GM23248 (cell line): ENCODE measurements at places on chromosomes 16 and 17. TPM values are rescaled to one million over a fixed set of nuclear protein-coding genes. Genes with fewer than 3 reads are reported as not detected.

The ABCC3 gene
- total RNA-seq, result 28.3 and 32.0 TPM in 2 replicates

The ASPHD1 gene
- 6.9 and 18.7 TPM in 2 replicates for total RNA-seq

The RAB26 gene
- not detected in 2 replicates for total RNA-seq

The ADGRG1 gene
- total RNA-seq, result 0.54 and 0.89 TPM in 2 replicates

The LGALS9C gene
- not detected in 2 replicates for total RNA-seq

The WNT3 gene
- total RNA-seq, result 1.5 and 3.0 TPM in 2 replicates

The KLHL10 gene
- 2.3 TPM in 1 of 2 replicates, not detected in the other for total RNA-seq

The SDR42E2 gene
- not detected in 2 replicates for total RNA-seq

The DGKE gene
- total RNA-seq, result 1.9 and 4.8 TPM in 2 replicates

The CYB5D1 gene
- total RNA-seq, result 11.0 and 20.6 TPM in 2 replicates

DNA sequence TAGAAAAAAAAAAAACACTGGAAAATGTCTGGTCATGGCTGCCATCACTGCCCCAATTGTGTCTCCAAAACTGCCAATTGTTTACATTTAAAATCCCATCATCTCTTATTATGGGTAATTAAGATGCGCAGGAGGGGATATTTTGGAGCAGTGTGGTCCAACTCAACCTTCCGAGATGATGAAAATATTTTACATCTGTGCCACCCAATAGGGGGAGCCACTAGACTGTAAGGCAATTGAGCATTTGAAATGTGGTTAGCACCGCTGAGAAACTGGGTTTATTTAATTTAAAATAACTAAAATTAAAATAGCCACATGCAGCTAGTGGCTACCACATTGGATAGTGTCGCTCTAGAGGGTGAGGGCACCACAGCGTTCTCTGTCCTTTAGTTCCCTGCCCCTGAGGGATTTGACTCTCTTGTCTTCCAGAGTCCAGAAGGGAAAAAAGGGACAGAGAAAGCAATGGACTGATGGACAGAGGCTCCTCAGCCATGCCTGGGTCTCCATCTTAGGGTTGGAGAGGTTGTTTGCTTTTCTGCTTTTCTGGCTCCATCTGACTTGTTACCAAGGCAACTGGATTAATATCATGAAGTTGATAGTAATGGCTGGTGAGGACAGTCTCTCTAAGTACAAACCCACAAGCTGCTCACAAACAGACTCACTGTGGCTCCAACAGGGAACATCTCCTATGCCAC, 3.5 kb downstream of the MPO start:
- H3K27ac ChIP-seq, result no peak overlapping the region
- no peaks in the 10 kb centered on the region for H3K36me3 ChIP-seq
- H3K4me3 ChIP-seq, result no peak overlapping the region
- 0 out of 2 replicates have a peak, but pooled peaks cover 13% of the 10 kb centered on the region for H3K27me3 ChIP-seq
- peak; percentile 43 for DNase-seq

DNA sequence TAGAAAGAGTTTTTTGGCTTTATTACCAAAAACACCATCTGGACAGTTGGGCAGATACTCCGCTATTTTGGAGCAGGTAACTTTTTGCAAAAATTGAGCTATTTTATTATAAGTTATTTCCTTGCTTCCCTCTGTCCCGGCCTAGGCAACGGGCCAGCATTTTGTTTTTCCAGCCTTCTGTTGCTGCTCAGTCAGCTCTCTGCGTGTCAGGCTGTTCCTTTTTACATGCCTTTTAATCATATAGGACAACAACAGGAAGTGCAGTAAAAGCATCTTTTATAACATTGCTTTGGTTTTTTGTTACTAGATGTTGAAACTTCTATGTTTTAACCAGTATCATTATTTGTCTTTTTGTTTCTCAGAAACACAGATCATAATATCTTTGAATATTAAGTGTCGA, 30.4 kb downstream of the PPM1D start:
- no peak overlapping the region for H3K4me3 ChIP-seq
- H3K27ac ChIP-seq, result no peak overlapping the region
- H3K4me1 ChIP-seq, result no peaks in the 10 kb centered on the region

GRCh38 chr16:23847251-23847650, 11.5 kb downstream of the PRKCB start:
- no peaks in the 10 kb centered on the region for H3K4me1 ChIP-seq
- no peak overlapping the region for H3K4me3 ChIP-seq

DNA sequence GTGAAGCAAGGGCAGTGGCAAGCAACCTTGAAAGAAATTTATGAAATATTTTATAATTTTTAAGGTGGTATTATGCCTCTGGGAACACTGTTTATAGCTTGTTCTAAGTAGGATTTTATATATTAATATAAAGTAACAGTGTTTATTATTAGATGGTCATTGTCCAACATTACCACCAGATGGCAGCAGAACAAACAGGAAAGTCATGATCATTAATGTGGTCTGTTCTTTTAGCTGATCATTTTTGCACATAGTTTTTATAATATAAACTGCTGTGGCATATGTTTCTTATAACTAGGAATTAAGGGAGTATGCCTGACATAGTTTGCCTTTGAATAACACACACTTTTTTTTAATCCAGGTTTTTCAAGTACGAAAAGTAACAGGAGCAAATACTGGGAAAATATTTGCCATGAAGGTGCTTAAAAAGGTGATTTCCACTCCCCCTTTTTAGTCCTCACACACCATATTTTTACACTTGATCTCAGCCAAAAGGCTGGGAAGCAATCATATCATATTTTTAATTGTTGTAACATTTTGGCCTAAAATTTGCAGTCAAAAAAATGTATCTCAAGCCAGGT, 21.4 kb downstream of the RPS6KB1 start:
- DNase-seq, result peak; percentile 68
- H3K36me3 ChIP-seq, result peaks cover 31% of the 10 kb centered on the region; the same call in 1 of the 2 replicates
- H3K4me1 ChIP-seq, result no peaks in the 10 kb centered on the region
- no peak overlapping the region for H3K27ac ChIP-seq
- no peaks in the 10 kb centered on the region for H3K27me3 ChIP-seq

DNA sequence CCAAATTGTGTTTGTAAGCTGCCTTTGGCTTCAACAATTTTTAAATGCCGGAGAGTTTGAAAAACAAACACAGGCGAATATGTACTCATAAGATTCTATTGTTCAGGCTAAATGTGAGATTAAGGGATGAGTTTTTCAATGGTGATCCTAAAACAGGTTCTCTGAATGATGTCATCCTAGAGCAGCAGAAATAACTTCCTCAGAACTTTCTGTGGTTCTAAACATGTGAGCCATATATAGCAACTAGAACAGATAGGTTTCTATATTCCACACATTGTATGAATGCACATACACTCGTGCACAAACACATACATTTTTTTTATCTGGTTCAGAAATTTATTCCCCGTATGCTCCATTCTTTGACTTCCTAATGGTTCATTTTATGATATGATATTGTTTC, 1352.2 kb downstream of the CDH8 start:
- H3K4me3 ChIP-seq, result no peak overlapping the region
- H3K36me3 ChIP-seq, result no peaks in the 10 kb centered on the region
- no peaks in the 10 kb centered on the region for H3K4me1 ChIP-seq
- no peaks in the 10 kb centered on the region for H3K27me3 ChIP-seq

DNA sequence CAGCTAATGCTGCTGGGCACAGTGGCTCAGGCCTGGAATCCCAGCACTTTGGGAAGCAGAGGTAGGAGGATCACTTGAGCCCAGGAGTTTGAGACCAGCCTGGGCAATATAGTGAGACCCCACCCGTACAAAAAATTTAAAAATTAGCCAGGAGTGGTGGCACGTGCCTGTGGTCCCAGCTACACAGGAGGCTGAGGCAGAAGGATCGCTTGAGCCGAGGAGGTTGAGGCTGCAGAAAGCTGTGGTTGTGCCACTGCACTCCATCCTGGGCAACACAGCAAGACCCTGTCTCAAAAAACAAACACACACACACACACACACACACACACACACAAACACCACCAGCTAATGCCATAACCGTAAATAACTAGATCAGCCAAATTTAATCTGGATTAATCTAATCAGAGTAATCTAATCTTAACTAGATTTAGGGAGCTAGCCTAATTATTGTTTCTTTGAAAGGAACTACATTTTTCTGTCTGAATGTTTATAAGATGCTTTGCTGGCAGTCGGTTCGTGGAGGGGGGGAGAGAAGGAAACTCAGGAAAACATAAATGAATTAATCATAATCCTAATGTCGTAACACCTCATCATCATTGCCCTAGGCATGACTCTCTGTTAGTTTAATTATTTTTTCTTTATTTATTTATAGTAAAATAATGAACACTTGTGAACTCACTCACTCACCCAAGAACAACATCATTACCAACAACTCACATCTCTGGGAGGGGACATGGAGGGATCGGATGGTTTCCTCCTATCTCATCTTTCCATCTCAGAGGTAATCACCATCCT, 12.5 kb upstream of the RBBP6 start:
- no peak overlapping the region for H3K4me3 ChIP-seq
- no peak for DNase-seq
- H3K4me1 ChIP-seq, result peaks cover 10% of the 10 kb centered on the region

- DNase-seq, result no peak
- no peaks in the 10 kb centered on the region for H3K36me3 ChIP-seq
- no peak overlapping the region for H3K27ac ChIP-seq
- no peak overlapping the region for H3K4me3 ChIP-seq
Observed at GRCh38 chr16:86257546-86257945, 252.8 kb upstream of the FOXF1 start.

- H3K4me3 ChIP-seq, result no peak overlapping the region
- no peak for DNase-seq
- H3K36me3 ChIP-seq, result no peaks in the 10 kb centered on the region
- H3K27me3 ChIP-seq, result no peaks in the 10 kb centered on the region; the same call in 1 of the 2 replicates
Observed at GRCh38 chr17:34442387-34443111, 79.5 kb upstream of the CCL1 start.

- H3K4me1 ChIP-seq, result peaks cover 16% of the 10 kb centered on the region
- H3K4me3 ChIP-seq, result peak overlapping the region; percentile 64
- peak overlapping the region; percentile 99 for H3K27ac ChIP-seq
- peak; percentile 99 for DNase-seq
- H3K27me3 ChIP-seq, result no peaks in the 10 kb centered on the region
- no peaks in the 10 kb centered on the region for H3K36me3 ChIP-seq
Observed at GRCh38 chr17:78343187-78343542, 16.7 kb downstream of the SOCS3 start.

GRCh38 chr17:49000943-49001342, 3.8 kb downstream of the IGF2BP1 start:
- no peaks in the 10 kb centered on the region for H3K36me3 ChIP-seq
- H3K4me1 ChIP-seq, result 0 out of 2 replicates have a peak, but pooled peaks cover 12% of the 10 kb centered on the region
- peak; percentile 38 for DNase-seq
- peak overlapping the region; percentile 73 for H3K4me3 ChIP-seq
- H3K27ac ChIP-seq, result peak overlapping the region; percentile 46
- H3K27me3 ChIP-seq, result peaks cover 44% of the 10 kb centered on the region

- H3K27ac ChIP-seq, result no peak overlapping the region
- no peak for DNase-seq
- H3K4me3 ChIP-seq, result no peak overlapping the region
- H3K4me1 ChIP-seq, result no peaks in the 10 kb centered on the region
- no peaks in the 10 kb centered on the region for H3K36me3 ChIP-seq
Observed at GRCh38 chr17:81251094-81251708, 12.1 kb downstream of the NDUFAF8 start.

DNA sequence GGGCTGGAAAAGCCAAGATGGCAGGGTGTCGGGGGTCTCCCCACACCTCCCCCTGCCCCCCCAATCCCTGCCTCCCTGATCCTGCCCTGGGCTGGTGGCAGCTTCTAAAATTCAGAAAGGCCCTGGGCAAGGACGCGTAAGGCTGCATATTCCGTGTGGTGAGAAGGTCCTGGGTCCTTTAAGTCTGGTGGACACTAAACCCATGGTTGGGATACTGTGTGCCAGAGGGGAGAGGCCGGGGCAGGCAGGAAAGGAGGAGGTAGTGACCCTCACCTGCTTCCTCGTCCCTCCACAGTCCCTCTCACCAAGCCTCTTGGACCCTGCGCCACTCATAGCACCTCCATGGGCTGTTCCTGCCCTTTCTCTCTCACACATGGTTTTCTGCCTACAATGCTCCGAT, 28.8 kb downstream of the PRKAR1A start:
- no peaks in the 10 kb centered on the region for H3K4me1 ChIP-seq
- DNase-seq, result no peak
- no peaks in the 10 kb centered on the region for H3K27me3 ChIP-seq
- no peak overlapping the region for H3K27ac ChIP-seq
